ENCODE measurements at places on chromosomes 11 and 22.

DNA sequence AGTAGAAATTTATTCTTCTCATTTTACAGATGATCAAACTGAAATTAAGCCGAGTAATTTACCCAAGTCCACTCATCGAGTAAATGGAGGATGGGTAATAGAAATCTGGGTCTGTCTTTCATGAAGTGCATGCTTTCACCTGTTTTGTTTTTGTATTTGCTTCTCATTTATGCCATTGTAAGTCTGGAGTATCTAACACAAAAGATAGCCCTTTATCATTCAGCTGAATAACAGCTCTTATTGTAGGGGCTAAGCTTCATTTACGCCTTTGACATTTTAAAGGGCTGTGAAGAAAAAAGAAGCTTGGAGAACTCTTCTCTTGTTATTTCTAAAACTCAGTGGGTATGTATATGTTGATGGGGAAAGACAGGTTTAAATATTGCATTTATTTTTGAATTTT lies 1196.2 kb upstream of the TENM4 start:
- DNase-seq, result no peak

DNA sequence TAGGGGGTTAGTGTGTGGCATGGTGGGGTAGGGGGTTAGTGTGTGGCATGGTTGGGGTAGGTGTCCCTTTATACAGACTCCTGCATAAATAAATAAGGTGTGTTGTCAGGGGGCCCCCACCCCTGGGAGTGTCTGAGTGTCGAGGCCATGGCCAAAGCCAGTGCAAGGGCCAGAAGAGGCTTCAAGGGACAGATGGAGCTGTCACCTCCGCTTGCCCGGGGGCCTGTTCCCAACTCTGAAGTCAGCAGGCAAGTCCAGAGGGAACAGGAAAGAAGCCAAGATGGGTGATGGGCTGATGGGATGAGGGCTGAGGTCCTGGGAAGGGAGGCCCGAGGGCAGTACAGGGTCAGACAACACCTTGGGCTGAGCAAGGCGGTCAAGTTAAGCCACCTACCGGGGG lies 997.8 kb downstream of the BRD1 start:
- DNase-seq, result no peak

GRCh38 chr11:21534288-21534687 lies 658.6 kb upstream of the ANO5 start:
- no peak for DNase-seq

GRCh38 chr22:46107753-46108563 lies 42.4 kb upstream of the PPARA start:
- no peak for DNase-seq

- DNase-seq, result no peak
Measured at GRCh38 chr22:30423301-30423958, 2.1 kb upstream of the MTFP1 start.

DNA sequence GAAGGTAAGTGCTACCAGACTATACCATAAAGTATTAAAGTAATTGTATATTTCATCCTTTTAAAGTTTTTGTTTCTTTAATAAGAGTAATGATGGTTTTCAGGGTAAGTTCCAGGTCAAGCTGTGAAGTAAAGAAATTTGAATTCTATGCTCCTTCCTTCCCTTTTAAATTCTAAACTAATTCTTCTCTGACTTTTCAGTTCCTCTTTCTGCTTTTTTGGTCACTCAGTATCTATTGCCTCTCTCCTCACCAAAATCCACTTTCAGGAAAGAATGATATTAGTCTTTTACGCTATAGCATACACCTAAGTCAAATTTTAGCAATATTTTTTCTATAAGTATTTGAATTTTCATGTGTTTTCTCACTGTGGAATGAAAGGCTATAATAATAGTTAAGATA lies 8.2 kb downstream of the MMP8 start:
- no peak for DNase-seq

DNA sequence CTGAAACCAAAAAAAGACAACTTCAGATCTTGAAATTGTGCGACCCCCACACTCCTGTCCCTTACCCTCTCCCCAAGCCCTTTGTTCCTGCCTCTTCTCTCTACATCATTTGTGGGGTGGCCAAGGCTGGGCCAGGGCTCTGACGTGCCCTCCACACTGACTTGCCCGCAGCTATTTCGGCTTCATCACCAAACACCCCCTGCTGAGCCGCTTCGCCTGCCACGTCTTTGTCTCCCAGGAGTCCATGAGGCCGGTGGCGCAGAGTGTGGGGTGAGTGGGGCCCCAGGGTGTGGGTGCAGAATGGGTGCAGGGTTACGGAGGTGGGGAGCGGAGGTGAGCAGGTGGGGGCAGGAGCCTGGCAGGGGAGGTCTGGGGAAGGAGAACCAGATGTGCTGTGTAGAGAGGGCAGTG lies 9.5 kb downstream of the MAPK8IP2 start:
- DNase-seq, result no peak

DNA sequence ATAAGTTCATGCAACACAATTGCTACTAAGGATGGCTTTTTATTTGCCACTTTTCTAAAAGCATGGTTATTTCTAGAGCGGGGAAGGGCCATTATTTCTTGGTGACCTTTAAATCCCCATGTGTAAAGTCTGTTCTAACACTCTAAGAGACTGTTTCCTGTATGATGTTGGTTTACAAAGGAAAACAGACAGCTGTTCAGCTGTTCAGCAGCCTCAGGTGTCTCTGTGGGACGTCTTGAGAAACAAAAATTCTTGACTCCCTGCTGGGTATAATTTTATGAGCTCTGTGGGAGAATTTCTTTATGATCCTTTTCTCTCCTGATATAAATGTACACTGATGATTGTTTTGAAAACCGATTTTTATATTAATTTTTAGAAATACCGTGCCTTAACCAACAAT lies 13.9 kb downstream of the MUC15 start:
- DNase-seq, result no peak

GRCh38 chr11:109864151-109864661 lies 229.0 kb upstream of the ZC3H12C start:
- no peak for DNase-seq

DNA sequence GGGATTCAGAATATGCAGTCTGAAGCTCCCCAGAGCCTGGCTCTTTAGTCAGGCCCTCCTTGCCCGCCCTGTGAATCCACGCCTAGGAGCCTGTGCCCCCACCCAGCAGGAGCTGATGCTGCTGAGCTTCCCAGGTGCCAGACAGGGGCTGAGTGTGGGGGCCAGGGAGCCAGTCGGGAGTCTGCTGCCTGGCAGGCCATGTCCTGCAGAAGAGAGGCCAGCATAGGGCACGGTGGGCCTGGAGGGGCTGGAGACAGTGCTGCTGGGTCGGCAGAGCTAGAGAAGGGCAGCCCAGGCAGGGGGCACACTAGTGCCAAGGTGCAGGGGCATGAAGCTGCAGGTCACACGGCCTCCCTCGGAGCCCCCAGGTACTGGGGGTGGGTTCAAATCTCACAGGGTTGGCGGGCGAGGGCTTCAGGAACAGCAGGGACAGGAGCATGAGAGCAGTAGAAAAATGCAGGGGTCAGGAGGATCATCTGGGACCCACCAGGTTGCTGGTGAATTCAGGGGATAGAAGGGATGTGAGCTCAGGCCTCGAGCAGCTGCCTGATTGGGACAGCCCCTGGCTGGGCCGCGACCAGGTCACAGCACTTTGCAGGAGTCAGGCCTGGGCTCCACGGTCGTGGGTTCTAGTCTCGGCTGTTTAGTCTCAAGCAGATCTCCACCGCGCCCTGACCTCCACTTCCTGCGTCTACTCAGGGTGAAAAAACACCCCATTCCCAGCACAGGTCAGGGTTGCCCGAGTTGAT lies 4.1 kb upstream of the SEPTIN5 start:
- no peak for DNase-seq

DNA sequence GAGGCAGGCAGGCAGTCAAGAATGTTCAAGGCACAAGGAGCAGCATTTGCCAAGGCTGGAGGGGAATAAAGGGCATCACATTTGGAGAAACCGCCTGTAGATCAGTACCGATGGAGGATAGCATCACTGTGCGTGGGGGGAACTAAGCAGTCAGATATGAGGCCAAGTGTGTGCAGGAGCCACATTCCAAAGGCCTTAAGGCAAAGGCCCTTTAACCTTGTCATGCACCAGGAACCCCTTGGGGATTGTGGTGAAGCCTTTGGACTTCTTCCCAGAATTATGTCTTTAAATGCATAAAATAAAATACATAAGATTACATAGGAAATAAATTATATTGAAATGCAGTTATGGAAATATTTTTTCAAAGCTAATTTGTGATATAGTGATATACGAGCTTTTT lies 532.1 kb downstream of the BUD13 start:
- peak; percentile 58 for DNase-seq

GRCh38 chr11:78552881-78553280 lies 21.8 kb downstream of the NARS2 start:
- no peak for DNase-seq

- no peak for DNase-seq
Measured at GRCh38 chr11:12653729-12654128, 20.5 kb upstream of the TEAD1 start.

GRCh38 chr11:84607975-84608836 lies 1018.9 kb downstream of the DLG2 start:
- DNase-seq, result no peak

DNA sequence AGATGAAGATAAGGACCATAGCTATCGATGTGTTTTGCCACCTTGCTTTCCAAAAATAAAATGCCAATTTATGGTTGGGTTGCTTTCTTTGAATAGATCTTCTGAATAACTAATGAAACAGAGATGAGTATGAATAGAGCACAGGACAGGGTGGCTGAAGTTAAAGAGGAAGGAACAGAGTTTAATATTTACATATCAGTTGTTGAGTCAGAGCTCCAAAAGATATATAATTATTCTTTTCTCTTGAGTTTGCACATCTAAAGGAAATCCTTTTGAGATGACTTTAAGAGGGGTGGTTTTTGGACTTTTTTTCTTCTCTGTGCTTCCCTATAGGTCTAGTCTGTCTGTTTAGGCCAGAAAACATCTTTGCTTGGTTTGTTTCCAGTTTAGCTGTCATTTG lies 115.2 kb downstream of the DDX10 start:
- no peak for DNase-seq

DNA sequence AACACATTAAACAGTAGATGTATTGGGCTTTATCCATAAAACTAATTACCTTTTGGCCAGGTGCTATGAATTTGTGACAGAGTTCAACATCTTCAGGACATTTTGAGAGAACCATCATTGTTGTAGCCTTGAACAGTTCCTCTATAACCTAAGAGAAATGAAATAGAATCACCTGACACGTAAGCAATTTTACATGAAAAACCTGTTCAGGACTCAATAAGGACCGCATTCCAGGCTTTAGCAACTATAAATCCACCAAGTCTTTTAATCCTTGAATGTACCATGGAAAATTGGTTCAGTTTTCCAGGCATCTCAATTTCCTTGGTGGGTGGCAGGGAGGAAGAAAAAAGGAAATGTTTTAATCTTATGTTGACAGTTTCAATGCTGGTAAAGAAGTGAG lies 60.9 kb upstream of the GAB2 start:
- DNase-seq, result no peak

DNA sequence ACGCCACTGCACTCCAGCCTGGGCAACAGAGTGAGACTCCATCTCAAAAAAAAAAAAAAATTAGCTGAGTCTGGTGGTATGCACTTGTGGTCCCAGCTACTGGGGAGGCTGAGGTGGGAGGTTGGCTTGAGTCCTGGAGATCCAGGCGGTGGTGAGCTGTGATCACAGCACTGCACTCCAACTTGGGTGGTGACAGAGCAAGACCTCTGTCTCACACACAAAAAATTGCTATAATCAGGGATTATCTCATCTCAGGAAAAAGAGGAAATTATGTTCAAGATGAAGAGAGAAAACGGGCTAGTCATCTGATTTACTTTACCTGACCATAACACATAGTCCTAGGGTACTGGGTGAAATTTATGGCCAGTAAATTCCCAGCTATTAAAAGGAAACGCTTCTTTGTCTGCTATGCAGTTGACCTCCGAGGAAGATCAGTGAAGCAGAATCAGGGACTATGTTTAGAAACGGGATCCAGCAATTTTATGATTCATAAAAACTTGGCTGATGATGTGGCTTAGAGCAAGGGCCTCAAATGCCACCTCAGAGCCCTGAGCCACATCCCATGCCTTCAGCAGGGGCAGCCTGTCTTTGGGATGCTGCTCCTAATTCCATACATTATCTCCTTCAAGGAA lies 386.2 kb downstream of the NTM start:
- DNase-seq, result peak; percentile 67

All from fibroblast of upper back skin (primary cell).